ENCODE measurements at places on chromosomes 1 and 21.

GRCh38 chr1:1088801-1089680 lies 14.9 kb upstream of the RNF223 start:
- no peak for DNase-seq

GRCh38 chr1:213914392-213914791 lies 73.4 kb upstream of the PROX1 start:
- no peak for DNase-seq

GRCh38 chr1:218536296-218536986 lies 191.3 kb downstream of the TGFB2 start:
- DNase-seq: peak; percentile 33

- DNase-seq: peak; percentile 41
Measured at GRCh38 chr1:35539824-35540261, 17.4 kb downstream of the KIAA0319L start.

DNA sequence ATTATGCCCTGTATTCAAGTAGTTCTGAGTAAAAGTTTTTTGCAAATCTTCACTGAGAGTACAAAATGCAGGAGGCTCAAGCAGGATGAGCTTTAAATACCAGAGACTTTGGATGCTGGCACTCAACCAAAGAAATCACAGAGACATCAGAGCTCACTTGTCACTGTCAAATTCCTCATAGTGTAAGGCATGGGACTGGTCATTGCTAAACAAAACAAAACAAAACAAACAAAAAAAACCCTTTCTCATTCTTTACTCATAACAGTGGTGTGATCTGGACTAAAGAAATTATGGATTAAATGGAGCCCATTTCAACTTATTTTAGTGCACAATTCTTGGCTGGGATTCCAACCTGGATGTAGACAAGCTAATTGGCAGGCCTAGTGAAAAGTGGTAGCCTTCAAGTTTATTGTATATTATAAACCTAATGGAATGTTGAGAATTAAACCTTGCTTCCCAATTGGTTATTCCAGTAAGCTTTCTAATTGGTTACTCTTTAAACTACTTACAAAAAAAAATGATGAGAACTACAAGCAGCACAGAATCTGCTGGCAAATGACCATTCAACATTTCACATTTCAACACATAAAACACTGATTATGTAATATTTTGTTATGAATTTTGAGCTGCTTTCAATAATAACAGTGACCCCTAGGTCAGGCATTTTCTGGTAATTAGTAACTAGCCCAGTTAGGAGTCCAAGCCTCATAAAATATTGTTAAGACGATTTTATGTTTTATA lies 30.6 kb upstream of the NEK7 start:
- DNase-seq: no peak

- DNase-seq: no peak
Measured at GRCh38 chr1:59232216-59232615, 64.7 kb upstream of the FGGY start.

DNA sequence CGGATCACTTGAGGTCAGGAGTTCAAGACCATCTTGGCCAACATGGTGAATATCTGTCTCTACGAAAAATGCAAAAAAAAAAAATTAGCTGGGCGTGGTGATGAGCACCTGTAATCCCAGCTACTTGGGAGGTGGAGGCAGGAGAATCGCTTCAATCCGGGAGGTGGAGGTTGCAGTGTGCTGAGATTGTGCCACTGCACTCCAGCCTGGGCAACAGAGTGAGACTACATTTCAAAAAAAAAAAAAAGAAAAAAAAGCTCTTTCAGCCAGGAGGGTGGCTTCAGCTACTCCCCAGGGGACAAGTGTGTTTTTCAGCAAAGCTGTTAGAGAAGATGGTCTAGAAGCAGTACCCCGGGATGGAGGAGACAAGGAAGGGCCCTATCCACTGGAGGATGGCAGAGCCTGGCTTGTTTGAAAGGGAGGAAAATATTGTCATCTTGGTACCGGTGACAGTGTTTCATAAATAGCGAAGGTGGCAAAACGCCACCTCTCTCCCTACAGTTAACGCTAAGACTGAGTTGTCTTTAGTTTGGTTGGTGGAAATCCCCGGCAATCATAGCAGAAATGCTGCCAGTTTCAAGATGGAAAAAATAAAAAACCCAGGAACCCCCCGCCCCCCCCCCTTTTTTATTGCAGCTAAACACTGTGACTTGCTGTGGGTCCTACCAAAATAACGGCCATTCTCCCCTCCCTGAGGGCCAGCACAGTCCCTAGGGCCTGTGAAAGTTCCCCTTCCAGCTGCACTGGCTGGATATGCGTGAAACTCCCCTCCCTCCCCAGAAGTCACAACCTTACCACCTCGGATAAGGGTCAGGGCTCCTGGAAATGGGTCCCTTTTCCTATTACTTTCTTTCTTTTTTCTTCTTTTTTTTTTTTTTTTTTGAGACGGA lies 3.5 kb downstream of the PIK3CD start:
- no peak for DNase-seq

DNA sequence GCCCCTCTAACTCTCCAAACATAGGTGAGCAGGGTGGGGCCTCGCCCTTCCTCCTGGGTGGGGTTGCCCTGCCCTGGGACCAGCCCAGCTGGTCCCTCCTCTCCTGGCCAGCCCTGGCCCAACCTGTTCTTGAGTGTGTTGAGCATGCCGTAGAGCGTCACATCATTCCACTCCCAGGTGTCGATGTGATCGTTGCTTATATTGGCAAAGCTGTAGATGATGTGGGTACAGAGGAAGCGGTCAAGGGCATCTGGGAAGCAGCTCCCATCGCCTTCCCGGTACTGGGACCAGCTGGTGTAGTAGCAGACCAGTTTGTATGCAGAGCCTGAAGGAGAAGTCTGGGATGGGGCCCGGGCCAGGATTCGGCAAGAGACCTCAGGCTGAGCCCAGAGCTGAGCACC lies 1.4 kb downstream of the CHI3L1 start:
- DNase-seq: no peak

GRCh38 chr1:151165281-151165737 lies 393 bp downstream of the LYSMD1 start:
- peak; percentile 30 for DNase-seq

- DNase-seq: peak; percentile 77
Measured at GRCh38 chr21:27339902-27340301, 373.0 kb upstream of the ADAMTS5 start.

- no peak for DNase-seq
Measured at GRCh38 chr21:42063191-42063570, 7.9 kb upstream of the UMODL1 start.

DNA sequence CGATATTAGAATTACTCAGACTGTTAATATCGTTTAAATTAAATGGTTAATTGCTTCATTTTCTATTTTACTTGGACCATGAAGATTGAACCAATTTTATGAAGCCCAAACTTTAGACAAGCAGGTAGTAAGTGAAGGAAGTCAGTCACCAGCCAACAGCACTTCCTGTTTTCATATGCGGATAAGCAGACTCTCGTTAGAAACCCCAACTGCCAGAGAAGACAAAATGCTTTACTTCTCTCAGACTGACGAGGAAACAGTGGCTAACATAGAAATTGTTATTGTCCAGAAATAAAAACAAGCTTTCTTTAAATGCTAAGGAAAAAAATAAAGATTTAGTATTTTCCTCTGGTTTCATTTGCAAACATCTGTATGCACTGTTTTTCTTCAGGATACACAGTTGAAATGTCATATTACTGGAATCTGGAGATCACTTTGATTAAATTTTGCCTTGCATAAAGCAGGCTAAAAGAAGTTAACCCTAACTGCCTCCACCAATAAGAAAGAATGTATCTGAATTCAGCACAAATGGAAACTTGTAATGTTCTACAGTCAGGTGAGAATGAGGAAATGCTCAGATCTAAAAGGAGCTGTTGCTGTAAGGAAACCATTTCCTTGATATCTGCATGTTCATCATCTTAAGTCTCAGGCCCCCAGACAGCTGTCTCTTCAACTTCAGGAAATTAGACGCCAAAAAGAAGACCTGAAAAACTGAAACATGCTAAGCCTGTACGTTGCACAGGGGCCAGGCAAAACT lies 129.8 kb upstream of the SAMSN1 start:
- DNase-seq: no peak

DNA sequence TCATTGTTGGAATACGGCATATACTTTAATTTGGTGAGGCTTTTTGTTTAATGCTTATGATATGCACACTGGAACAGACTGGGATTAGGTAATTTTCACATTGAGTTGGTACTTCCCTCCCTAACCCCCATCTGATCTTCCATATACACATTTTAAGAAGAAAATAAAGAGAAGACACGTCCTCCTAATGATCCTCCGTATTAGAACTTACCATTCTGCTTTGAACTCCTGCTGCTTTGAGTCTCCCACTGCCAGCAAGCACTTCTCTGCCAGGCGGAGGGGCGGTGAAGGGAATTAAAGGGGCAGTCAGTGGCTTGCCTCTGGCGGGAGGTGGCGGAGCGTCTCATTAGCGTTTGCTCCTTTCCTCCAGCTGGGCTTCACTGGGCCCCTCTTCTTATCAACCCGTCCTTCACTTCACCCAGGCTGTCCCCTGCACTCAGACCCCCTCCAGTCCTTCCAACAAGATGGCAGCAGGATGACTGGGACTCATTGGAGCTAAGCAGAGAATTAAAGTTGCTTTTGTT lies 433.4 kb downstream of the KIF26B start:
- no peak for DNase-seq

GRCh38 chr21:36169470-36170128 lies 13.0 kb downstream of the DOP1B start:
- DNase-seq: no peak

DNA sequence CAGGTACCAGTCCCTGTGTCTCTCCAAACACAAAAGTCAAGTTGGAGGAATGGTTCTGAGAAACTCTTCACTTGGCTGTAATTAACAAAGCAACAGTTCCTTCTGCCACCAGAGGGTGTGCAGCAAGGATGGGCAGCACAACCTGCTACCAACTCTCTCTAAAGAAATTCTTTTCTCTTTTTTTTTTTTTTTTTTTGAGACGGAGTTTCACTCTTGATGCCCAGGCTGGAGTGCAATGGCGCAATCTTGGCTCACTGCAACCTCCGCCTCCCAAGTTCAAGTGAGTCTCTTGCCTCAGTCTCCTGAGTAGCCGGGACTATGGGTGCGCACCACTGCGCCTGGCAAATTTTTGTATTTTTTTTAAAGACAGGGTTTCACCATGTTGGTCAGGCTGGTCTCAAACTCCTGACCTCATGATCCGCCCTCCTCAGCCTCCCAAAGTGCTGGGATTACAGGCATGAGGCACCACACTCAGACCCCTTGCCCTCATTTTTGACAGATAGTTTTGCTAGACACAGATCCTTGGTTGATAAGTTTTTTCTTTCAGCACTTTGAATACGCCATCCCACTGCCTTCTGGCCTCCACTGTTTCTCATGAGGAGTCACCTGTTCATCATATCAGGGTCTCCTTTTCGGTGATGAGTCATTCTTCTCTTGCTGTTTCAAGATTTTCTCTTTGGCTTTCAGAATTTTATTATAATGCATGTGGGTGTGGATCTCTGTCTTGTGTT lies 12.1 kb upstream of the DEGS1 start:
- DNase-seq: no peak

GRCh38 chr1:20248971-20249612 lies 41.6 kb upstream of the VWA5B1 start:
- DNase-seq: no peak

DNA sequence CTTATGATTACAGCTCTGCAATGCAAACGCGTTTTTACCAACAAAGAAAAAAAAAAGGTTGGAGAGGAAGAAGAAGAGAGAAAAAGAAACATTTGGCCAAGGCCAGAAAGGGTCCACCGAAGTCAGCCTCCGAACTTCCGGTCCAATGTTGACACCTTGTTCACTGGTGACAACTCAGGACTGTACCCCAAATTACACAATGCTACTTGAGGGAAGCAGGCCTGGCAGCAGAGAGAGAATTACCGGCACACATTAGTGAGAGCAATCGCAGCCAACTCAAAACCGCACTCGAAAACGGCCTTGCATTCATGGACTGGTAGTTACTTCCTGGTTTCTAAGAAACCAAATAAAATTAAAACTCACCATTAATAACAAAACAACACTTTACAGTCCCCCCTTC lies 652.5 kb downstream of the KIF26B start:
- no peak for DNase-seq

- DNase-seq: no peak
Measured at GRCh38 chr1:50271968-50272578, 151.2 kb downstream of the DMRTA2 start.

GRCh38 chr1:19164274-19165015 lies 45.6 kb downstream of the UBR4 start:
- DNase-seq: no peak

DNA sequence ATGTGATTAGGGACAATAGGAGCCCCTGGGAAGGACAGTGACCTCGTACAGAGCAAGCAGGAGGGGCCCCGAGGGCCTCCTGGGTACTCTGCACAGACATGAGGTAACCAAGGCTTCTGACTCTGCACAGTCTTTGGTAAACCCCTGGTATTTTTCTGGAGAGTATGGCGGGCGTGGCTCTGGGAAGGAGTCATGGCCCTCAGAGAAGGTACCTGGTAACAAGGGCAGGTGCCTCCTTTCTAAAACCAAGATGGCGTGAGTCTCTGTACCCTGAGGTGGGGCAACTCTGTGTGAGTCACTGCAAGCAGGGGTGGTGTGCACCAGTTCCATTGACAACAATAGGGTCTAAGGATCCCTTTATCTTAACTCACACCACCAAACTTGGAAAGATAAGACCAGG lies 39.9 kb upstream of the SLC19A1 start:
- DNase-seq: no peak

GRCh38 chr1:90712153-90712856 lies 4.8 kb downstream of the BARHL2 start:
- no peak for DNase-seq

DNA sequence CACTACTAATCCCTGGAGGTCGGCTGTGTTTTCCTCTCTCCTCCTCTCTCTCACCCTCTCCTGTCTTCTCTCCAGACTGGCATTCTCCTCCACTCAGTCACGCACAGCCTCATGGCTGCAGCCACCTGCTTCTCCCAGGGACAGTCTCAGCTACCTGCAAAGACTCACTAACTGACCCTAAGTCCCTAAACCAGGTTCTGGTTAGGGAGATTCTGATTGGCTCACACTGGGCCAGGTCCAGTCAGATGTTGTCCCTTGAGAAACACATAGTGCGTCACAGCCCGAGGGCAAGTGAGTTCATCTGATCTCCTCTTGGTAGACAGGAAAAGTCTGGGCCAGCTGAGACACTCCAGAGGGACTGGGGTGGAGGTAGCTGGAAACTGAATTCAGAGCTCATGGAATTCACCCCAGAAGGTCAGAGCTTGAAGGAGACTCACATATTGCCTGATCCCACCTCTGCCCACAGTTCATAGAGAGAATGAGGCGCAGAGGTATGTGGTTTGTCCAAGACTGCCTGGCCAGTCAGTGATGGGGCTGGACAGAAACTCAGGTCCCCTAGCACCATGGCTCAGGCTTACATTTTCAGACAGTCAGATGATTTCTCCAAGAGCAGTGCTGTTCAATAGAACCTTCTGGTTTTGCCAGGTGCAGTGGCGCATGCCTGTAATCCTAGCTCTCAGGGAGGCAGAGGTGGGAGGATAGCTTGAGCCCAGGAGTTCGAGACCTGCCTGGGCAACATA lies 40.4 kb upstream of the RPL11 start:
- DNase-seq: no peak

Measured in fibroblast of skin of left quadriceps (primary cell).